ELR (cell line): ENCODE measurements at places on chromosomes 1 and 21.

DNA sequence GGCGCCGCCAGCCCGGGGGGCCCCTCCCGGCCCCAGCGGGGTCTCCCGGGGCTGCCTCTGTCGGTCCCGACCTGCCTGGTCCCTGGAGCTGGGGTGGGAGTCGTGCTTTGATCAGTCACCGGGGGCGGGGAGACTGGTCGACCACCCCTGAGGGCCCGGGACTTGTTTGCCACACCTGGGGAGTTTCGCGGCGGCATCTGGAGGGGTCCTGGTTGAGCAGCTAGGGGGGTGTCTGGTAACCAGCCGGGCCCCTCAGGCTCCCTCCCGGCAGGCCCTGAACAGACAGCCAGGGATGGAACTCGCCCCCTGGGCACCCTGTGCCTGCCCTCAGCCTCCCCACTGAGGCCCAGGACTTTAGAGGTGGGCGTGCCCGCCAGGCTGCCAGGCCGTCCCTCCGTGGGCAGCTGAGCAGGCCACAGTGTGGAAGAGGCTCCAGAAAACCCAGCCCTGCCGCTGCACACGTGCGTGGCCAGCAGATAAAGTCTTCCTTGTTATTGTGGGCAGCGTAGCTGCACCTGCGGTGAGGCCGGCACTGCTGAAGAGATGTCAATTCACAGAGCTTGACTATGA, 13.3 kb upstream of the SAMD11 start:
- no peak for DNase-seq

- no peak for DNase-seq
Measured at GRCh38 chr1:157978586-157979403, 14.7 kb upstream of the KIRREL1 start.

- DNase-seq: no peak
Measured at GRCh38 chr1:226215239-226215638, 8.2 kb upstream of the MIXL1 start.

GRCh38 chr1:15760520-15761211, 2.1 kb downstream of the FBLIM1 start:
- DNase-seq: peak; percentile 88

- no peak for DNase-seq
Measured at GRCh38 chr1:115762779-115763178, 5.7 kb downstream of the CASQ2 start.

DNA sequence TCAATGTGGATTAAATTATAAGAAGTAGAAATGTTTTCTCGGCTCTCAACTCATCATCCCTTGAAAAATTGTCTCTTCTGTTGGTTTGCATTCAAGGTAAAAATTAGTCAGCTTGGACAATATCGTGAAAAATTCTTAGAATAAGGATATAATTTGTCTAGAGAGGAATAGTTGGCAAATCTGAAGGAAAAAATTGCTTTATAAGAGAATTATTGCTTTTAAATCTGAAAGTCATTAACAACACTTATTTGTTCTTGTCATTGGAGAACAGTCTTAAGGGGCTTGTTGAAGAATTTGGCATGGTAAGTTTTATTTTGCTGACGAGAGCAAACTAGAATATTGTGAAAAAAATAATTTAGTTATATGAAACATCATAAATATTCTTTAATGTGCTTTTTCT, 26.4 kb downstream of the ANGPTL1 start:
- DNase-seq: no peak
